Bladder microvascular endothelial cell (primary cell): ENCODE measurements at places on chromosomes 6 and 20. TPM values are rescaled to one million over a fixed set of nuclear protein-coding genes. Genes with fewer than 3 reads are reported as not detected.

DLL1 gene
- 2.2 and 2.6 TPM in 2 replicates for total RNA-seq

DST gene
- total RNA-seq: 84.8 and 292 TPM in 2 replicates

TJAP1 gene
- 6.8 and 13.7 TPM in 2 replicates for total RNA-seq

OTOR gene
- not detected in 2 replicates for total RNA-seq

DUSP15 gene
- 0.16 and 0.57 TPM in 2 replicates for total RNA-seq

ZBTB46 gene
- 28.7 and 46.9 TPM in 2 replicates for total RNA-seq

STX16 gene
- total RNA-seq: 20.2 and 70.5 TPM in 2 replicates

RARS2 gene
- total RNA-seq: 19.6 and 29.0 TPM in 2 replicates

EYA2 gene
- total RNA-seq: not detected in 2 replicates

SPATS1 gene
- total RNA-seq: not detected in 2 replicates
